Retinal pigment epithelial cell (primary cell): ENCODE measurements at places on chromosomes 1 and 21.

DNA sequence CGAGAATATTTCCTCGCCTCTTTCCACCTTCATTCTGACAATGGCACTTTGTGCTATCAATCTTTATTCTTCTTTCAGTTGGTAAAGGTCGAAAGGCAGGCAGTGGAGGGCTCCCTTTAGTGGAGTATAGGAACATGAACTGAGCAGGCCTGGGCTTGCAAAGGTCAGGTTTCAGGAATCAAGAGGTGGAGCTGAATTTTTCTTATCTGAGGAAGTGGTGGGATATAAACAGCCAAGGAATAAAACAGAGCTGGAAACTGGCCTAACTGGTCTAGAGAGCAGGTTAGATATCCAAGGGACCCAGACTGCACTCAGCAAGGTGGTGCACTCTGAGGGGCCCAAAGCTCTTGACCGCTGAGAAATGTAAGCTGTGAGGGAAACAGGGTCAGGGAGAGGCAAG lies 99.1 kb downstream of the PLA2G4A start:
- no peak for DNase-seq

GRCh38 chr1:45687754-45688740 lies at the start of gene TMEM69:
Gene TMEM69, plus strand, starts transcription at chr1:45688181. Its CDS starts 2,888 bp downstream, at chr1:45691069.
- peak; percentile 69 for DNase-seq

GRCh38 chr1:165073185-165074007 lies 283.1 kb downstream of the LMX1A start:
- no peak for DNase-seq

DNA sequence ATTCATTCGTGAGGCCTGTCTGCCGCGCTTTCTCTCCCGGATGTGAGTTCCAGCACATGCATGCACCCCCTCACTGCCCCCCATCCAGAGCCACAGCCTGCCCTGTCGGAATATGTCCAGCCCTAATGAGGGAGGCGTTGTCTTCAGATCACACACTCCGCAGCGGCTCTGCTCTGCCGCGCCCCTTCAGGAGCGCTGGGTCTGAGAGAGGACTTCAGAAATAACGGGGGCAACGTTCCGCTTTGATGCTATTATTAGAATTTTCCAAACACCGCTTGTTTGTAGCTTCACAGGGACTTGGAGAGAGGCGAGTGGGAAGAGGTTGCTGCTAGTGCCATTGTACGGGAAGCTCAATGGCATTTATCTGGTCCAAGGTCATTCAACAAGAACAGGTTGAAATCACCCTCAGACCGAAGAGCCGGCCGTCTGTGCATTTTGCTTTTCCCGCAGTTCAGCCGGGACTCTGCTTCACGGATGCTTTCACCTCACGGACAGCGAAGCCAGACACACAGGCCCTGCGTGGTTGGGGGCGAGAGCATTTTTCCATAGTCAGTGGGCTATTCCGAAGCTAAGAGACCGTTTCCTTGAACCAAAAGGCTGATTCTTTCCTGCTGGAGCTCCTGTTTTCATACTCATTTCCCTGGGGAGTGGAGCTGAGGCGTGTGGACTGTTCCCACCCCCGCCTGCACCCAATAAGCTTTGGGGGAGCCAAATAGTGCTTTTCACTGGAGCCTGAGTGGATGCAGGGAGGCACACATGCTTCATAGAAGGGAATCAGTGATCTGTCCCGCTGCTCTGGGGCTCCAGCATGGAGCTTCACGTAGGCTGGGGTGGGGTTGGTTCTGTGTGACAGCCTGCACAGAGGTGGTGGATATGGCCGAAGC lies 69.7 kb downstream of the GALNT2 start:
- DNase-seq, result no peak

GRCh38 chr1:86846164-86846647 lies 67.7 kb downstream of the SELENOF start:
- DNase-seq, result peak; percentile 13

DNA sequence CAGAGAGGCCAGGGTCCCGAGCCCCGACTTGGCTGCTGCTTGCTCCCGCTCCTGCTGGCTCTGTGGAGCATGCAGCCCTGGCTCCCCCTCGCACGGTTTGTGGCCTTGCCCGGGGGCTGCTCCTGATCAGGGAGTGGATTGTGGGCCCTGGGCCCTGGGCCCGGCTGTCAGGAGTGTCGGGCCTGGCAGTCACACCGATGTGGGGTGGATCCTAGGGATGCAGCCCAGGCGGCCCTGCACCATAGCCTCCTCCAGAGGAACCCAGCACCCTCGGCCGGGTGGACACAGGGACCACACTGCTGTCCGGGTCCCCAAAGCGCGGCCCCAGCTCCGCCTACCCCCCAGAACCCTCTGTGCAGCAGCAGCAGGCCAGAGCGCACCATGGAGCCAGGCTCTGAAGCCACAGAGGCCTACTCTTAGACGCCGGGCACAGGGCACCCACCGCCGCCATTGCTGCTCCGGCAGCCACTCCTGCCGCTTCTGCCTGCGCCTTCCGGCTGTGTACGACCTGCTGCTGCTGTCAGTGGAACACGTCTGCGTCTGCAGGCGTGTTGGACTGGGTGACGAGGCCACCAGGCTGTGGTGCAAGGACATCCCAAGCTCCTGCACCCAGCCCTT lies 9.4 kb downstream of the SLX9 start:
- DNase-seq, result no peak

DNA sequence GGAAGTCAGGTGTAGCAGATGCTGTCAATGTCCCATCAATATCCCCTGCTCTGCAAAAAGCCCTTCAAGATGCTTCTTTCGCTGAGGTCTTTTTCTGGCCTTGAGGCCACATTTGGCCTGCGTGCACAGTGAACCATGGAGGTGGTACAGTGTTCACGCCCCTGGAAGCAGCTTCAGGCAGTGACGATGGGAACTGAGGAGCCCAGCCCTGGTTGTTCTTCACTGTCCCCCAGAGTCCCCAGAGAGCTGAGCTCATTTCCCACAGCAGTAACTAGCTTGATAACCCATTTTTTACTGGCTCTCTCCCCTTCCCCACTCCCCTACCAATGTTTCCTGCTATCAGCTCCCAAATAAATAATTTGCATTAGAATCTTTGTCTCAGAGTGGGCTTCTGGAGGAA lies 76.5 kb downstream of the OLIG1 start:
- DNase-seq, result no peak

DNA sequence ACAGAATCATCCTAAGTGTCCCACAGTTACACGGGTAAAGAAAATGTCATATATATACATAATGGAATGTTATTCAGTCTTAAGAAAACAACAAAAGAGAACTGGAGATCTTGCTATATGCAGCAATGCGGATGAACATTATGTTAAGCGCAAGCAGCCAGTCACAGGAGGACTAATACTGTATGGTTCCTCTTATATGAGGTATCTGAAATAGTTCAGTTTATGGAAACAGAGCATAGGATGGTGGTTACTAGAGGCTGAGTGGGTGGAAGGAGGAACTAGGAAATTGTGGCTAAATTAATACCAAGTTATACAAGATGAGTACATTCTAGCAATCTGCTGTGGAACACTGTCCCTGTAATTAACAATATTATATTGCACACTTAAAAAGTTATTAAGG lies 834.3 kb downstream of the KCNT2 start:
- no peak for DNase-seq

GRCh38 chr21:44954281-44954771 lies 14.5 kb downstream of the SLX9 start:
- DNase-seq, result no peak
